ENCODE measurements at places on chromosomes 1 and 21.

GRCh38 chr1:46643368-46643775, 24.8 kb downstream of the ATPAF1 start:
- DNase-seq = no peak

DNA sequence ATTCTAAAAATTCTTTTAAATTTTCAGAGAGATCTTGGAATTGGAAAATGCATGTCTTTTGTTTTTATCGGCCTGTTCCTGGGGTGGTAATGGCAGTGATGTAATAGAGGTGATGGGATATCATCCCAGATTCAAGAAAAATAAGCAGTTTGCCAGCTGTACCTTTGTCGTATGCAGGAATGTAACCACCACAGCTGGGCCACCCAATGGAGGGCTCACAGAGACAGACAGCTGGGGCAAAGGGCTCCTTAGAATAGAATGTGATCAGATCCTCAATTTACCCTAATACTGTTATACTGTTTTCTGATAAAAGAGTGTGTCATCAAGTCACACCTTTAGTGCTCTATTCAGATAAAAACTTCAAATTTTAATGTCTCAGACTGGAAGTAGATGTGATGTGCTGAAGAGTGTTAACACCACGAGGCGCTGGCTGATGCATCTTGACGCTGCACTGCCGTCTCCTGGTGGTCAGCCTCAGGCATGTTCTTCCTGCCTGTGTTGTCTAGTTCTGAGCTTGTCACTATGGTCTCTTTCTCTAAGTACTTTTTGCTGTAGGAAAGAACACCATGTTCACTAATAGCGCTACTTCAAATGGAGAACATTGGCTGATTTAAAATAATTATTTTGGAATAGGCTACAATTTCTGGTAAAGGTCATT, 78.8 kb downstream of the C1orf21 start:
- DNase-seq = no peak

DNA sequence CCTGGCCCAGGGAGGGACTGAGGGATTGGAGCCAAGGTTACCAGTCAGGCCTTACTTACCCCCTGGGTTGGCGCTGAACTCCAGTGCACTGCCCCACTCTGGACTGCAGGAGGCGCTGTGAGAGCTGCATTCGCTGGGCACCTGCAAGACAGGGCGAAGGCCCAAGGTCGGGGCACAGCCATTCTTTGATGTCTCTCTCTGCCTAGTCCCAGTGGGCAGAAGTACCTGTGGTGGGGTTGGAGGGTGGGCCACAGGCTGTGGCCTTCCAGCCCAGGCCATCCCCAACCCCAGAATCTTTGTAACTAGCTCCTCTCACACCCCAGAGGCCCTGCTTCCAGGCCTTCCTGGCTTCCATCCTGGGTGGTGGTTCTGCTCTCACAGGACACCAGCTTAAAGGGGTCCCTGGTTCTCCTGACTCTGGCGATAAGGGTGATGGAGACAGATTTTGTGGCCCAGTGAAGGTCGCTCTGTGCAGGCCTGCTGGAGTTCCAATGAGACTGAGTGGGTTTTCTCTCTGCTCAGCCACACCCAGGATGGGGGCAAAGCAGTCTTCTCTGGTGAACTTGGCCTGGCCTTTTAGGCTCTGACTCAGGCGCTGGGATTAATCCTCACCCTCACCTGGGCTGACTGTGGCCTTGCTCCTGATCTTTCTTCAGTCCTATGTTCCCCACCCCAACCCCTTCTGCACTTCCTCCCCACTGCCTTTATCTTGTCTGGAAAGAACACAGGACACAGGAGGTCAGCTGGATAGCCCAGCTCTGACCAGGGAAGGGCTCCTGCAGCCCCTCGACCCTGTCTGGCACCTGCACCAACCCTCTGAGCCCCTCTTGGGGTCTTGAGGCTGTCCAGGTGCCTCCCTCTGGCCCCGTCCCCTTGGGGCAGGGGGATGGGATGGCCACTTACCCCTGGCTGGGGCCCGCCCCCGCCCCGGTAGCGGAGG, 954 bp downstream of the MYOG start:
- DNase-seq = peak; percentile 29

- DNase-seq = no peak
These were observed 58.6 kb downstream of the RRAGC start for GRCh38 chr1:38800720-38801671.

DNA sequence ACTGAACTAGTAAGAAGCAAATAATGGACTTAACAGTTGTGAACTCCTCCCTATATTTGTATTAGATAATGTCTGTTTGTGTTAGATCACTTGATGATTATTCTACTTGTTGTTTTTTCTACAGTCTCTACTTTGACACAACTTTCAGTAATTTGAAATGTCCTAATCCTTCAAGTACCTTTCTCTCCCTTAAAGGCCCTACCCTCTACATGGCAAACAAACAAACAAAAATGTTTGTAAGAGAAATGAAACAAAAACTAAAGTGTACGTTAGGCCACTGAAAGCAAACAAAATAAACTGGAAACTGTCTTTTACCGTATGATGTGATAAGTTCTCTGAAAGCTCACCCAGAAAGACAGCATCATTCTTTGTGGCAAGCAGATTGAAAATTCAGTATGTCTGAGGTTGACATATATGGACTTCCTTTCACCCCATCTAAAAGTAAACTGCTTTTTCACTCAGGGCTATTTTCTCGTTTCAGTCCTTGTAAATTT, 255.9 kb upstream of the SNX7 start:
- DNase-seq = no peak

DNA sequence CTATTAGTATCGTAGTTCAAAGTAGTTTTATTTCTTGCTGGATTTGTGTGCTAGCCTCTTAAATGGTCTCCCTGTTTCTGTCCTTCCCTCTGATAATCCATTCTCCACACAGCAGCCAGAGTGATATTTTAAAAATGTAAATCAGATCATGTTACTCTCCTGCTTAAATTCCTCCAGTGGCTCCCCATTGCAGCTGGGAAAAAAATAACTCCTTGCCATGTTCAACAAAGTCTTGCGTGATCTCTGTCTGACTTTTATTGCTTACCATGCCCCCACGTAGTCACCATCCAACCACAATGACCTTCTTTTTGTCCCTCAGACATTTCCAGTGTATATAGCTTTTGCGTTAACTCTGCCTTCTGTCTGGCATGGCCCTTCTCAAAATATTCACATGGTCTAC, 178.8 kb downstream of the FGGY start:
- no peak for DNase-seq

DNA sequence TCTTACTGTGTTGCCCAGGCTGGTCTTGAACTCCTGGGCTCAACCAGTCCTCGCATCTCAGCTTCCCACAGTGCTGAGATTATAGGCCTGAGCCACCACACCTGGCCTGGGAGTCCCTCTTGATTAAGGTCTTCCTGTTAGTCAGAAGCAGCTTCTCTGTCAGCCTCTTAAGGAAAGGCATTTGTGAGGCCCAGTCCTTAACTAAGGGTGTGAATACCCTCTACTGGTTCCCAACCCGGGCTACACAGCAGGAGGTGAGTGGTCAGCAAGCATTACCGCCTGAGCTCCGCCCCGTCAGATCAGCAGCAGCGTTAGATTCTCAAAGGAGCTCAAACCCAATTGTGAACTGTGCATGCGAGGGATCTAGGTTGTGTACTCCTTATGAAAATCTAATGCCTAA, 117.2 kb downstream of the DYRK1A start:
- DNase-seq = no peak

- no peak for DNase-seq
These were observed 35.8 kb upstream of the GRIK3 start for GRCh38 chr1:37070126-37070525.

GRCh38 chr1:198283222-198283621, 126.4 kb downstream of the NEK7 start:
- no peak for DNase-seq

DNA sequence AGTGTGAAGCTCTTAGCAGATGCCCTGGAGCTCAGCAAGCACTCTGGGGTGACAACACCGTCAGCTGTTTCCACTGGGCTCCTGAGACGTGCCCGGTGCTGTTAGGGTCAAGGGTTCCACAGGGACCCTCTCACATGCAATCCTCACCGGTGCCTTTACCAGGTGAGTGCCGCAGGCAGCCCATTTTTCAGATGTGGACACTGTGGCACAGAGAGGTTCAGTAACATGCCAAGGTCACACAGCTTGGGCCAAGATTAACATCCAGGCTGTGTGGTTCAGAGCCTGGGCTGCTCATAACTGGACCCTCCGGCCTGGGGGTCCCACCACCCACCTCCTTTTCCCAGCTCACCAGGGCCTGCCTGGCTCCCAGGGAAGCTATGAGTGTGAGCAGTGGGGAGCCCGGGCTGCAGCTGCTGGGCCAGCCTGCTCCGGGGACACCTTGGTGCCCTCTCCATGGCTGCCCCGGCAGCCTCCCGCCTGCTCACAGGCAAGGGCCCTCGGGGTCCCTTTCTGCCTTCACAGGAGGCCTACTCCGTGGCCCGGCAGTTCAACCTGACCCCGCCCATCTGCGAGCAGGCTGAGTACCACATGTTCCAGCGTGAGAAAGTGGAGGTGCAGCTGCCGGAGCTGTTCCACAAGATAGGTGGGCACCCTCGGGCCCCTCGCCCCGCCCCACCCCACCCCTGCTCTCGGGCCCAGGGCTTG, 49.3 kb downstream of the KCNAB2 start:
- no peak for DNase-seq

GRCh38 chr1:119316870-119317416, 51.6 kb upstream of the HAO2 start:
- DNase-seq = no peak

DNA sequence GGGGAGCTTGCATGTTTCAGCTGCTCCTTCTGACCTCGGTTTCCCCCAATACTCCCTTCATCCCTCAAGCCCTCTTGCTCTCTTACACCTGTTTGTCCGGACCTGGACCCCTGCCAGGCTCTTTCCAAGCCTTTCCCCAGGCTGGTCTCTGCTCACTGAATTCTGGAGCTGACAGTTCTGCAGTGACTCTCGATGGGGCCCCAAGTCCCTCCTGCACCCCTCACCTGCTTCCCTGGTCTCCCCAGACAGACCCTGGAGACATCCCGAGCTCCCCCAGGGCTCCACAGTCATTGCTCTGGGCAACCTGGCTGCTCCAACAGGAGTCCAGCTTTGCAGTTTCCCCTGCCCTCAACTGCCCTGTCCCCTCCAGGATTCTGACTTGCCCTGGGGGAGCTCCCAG, 198.6 kb downstream of the GRIK3 start:
- DNase-seq = no peak

DNA sequence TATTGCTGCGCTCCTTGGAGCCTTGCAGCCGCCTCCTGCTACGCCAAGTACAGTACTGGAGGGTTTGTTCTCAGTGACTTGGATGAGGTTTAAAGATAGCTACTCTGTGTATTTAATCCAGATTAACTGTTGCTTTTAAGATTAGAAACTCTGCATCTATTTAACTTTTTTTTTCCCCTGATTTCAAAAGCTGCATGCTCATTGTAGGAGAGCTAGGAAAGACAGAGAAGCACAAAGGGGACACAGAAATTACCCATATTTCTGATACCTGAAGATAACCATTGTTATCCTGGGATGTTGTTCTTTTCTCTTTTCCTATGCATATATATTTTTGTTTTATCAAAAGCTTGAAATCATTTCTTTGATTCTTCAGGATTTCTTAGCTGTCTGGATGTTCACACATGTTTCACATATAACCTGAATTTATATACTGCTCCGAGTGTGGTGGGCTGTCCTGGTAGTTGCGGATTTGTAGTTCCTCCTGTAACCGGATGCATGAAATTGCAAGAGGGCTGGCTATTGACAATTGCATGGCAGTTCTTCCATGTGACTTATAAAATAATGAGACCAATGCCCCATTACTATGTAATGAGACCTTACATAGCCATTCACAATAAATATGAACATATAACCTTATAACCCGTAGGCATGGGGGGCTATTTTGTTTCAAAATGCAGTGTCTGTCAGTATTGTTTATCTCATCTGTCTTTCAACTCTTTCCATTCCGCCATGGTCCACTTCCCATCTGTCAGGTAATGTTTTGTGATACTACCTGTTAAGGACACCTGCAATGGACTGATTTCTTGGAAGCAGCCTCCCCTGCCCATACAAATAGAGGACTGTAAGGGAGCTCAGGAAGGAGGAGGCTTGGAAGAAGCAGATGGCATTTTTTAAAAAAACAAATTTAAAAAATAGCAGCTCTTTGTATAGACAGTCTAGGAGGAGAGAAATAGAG, 1.4 kb downstream of the RAVER2 start:
- DNase-seq = no peak

DNA sequence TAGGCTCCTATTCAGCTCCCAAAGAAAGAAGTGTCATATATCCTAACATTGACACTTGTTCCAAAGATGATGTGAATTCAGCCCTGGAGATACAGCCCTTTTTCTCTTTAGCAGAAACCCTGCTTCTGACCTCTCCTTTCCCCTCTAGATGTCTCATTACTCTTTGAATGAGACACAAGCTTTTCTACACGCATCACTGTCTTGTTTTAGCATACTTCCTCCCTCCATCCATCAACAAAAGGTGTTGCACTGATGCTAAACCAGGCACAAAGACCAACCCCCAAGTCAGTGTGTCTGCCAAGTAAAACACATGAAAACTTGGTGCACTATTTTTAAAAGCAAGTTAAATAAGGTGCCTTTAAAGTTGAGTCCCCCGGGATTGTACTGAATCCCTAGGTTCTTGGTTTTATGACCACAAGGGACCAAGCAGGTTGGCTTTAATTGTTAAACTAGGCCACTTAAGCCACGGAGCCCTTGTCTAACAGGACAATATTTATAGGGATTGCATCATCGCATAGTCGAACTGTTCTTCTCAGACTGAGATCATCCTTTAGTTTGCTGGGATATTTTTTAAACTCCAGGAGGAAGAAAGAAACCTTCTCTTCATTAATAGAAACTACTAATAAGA, 101.0 kb upstream of the GUCA2B start:
- DNase-seq = no peak

- DNase-seq = no peak
These were observed 124.9 kb downstream of the CAPN8 start for GRCh38 chr1:223540485-223541106.

GRCh38 chr1:192476802-192477298, 98.7 kb upstream of the RGS1 start:
- peak; percentile 28 for DNase-seq

GRCh38 chr1:71448444-71448843, 367.6 kb upstream of the ZRANB2 start:
- DNase-seq = no peak

DNA sequence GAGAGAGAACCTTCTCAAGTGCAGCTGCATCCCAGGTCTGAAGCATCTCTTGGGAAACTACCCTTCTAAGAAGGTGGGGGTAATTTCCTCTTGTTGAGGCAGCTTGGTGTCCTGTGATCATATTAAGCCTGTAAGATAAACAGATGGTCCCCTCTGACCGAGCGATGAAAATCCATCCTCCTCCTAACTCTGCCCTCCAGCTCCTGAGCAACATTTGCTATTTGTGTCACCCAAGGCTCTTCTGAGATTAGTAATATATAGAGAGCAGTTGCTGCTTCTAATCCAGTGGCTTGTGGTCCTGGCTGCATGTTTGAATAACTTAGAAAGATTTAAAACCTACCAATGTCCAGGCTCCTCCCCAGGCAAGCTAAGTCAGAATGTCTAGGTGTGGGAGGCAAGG, 123.7 kb downstream of the DISC1 start:
- DNase-seq = no peak

Measured in GM06990 (cell line).